AG09309 (cell line): ENCODE measurements at places on chromosomes 5 and 9.

- no peak for DNase-seq
Observed at GRCh38 chr9:129722913-129723312, 29.9 kb downstream of the PTGES start.

DNA sequence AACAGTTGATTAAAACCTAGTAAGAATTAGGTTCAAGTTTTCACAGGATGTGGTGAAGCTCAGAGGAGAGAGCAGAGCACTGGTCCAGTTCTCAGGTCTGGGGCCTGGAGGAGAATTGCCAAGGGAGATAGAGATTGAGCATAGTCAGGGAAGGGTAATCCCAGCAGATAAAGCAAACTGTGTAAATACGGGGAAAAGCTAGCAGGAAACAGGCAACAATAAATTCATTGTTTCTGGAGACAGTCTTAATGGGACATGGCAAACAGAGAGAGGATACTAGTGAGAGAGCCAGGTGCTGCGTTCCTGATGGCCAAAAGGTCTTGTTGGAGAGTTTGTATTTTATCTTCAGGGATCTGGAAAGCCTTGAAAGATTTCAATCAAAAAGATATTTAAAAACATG, 333.0 kb downstream of the PDE4D start:
- no peak for DNase-seq

- no peak for DNase-seq
Observed at GRCh38 chr5:16881251-16881650, 54.8 kb downstream of the MYO10 start.

DNA sequence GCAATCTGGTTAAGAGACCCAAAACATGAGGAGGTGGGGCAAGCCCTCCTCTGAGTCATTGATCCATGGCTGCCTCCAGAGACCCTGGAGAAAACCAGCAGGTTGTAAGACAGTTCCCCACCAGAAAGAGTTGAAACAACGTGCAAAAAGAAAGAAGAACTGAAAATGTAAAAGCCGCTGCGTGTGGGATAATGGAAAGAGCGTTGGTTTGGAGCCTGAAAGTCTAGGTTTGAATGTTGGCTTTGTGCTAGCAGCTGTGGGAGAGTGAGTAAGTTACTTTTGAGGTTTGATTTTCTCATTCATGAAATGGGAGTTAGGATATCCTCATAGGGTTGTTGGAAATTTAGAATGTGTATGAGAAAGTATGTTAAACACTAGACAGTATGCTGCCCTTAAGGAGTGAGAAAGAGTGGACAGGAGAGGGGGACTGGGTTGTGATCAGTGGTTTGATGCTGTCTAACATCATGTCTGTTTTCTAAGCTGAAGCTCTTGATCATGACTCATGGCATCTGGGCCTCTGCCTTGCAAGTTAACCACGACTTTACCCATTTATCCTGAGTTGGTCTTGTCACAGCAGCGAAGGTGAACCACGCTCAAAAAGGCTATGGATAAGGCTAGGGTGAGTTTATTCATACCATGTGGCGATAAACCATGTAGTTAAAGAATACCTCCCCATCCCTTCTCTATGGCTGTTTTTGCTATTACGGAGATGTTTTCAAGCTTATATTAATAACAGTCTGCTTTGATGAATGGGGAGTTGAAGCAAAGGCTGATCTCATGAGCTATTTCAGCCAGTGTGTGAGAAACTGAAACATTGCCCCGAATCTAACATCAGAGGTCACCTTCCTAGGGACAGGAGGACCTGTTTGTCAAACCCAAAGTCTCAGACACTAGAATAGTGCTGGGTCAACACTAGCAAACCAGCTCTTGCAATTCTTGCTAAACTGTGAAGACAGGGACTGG, 41.3 kb downstream of the ZNF366 start:
- DNase-seq = peak; percentile 25

DNA sequence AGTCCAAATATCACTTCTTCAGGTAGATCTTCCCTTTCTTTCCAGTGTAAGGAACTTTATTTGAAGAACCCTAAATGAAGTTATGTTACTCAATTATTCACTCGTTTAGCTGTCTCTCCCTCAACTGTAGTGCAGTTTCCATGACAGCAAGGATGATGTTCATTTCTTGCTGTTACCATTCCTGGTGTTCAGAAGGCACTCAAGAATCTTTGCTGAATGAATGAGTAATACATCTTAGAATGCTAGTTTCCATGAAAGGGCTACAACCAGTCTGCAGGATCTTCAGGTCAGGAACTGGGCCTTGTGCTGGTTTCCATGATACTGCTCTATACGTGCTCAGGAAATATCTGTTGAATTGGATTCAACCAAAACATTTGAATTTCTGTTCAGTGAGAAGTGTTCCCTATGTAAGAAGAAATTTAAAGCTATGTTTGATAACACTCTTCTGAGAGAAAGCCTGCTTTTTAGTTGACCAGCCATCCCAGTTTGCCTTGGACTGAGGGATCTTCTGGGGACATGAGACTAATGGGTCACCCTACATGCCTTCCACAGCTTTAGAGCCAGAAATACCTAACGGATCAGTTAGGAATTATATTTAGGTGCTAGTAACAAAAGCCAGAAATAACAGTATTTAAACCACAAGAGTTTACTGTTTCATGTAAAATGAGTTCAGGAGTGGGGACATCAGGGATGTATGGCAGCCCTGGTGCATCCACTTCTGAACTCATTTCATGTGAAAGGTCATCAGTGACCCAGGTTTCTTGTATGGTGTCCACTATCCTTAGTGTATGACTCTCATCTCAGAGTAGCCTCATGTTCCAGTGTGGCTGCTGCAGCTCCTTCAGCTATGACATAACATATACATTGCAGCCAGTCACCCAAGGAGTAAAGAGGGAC, 500.1 kb upstream of the SGCD start:
- DNase-seq = no peak

DNA sequence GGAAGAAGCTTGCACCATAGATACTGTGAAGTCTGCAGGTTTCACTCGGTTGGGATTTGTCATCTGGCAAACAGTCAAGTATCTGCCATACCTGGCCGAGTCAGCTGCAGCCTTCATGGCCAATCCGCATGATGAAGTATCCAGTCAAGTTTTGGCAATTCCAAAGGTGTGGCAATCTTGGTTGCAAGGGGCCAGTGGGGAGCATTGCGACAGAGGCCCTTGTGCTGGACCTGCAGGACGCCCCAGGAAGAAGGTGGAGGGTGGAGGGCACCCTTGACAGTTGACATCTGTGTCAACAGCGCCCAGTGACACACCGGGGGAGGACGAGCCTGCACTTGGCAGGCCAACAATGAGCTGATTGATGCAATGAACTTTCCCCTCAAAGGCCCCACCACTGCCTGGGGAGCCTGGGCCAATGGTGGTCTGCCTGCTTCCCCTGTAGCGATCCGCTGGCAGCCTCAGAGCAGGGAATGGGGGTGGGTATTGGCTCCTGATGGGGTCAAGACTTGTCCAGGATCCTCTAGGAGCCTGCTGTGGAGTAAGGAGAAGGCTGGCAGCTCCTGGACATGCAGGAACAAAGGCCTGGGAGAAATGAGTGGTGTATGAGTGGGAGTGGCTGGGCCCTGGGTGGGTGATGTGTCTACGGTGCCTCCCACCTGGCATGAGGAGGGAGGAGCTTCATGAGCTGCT, 122.8 kb upstream of the PITX1 start:
- DNase-seq = no peak

- no peak for DNase-seq
Observed at GRCh38 chr9:134770972-134771971, 109.3 kb upstream of the FCN2 start.

DNA sequence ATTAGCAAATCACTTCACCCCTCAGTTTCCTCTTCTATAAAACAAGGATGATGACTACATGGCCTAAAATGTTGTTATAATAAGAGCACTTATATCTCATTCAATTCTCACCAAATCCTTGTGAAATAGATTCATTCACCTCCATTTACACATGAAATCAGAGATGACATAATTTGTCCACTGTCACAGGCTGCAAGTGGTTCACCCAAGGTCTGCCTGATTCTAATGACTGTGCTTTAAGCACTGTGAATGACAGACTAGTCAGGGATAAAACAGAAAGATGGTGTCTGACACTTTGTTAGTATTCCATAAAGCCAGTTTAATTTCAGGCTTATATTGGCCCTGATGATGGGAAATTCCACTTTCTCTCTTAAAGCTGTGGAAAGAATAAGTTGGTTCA, 209.5 kb downstream of the MAPKAP1 start:
- no peak for DNase-seq
